Muscle of arm (tissue), 14 donors: ENCODE measurements at places on chromosomes 7 and 10. TPM values are rescaled to one million over a fixed set of nuclear protein-coding genes. Genes with fewer than 3 reads are reported as not detected.

- DNase-seq: no peak
Observed at GRCh38 chr10:3538291-3538655, 246.7 kb downstream of the KLF6 start.

DNA sequence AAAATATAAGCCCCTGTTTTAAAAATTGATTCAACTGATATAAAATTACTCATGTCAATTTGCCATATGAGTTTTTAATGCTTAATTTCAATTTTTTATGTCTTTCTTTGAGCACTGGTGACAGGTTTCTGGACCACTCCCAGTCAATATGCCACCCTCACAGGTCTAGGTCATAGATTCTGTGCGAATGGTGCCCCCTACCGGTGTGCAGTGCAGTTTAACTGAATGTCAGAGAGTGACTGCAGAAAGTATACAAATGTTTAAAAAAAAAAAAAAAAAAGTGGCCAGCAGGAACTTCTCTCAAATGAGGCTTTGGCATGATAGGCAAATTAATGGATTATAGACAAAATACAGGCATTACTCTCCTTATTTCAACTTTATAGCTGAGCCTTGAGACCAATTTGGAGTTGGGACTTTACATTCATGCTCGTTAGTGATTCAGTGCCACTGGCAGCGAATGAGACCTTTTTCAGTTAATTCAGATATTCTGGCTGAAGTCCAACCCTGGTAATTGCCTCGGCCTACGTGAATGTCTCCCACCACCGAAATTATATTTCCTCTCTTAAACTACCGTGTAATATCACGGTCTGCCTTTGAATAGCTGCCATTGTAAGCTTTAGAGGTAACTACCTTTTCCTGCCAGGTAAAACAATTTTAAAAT lies 427.6 kb downstream of the PHTF2 start:
- peak; percentile 7 for DNase-seq

GRCh38 chr7:5500056-5500776 lies 76.6 kb upstream of the TNRC18 start:
- no peak for DNase-seq

GRCh38 chr10:43069579-43069978 lies 7.3 kb upstream of the RET start:
- DNase-seq: no peak

GRCh38 chr10:22329150-22329549 lies 8.3 kb downstream of the BMI1 start:
- DNase-seq: no peak

DNA sequence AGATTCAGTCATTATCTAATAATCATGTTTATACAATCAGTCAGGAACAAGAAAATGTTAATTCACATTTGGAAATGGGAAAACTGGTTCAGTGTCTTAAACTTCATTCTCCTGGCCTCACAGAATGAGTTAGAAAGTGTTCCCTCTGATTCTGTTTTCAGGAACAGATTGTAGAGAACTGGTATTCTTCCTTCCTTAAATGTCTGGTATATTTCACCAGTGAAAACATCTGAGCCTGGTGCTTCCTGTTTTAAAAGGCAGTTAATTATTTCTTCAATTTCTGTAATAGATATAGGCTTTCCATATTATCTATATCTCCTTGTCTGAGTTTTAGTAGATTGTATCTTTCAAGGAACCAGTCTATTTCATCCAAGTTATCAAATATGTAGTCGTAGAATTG lies 97.1 kb upstream of the TMEM168 start:
- no peak for DNase-seq

Gene MSS51
- 15.6 TPM for polyA plus RNA-seq

DNA sequence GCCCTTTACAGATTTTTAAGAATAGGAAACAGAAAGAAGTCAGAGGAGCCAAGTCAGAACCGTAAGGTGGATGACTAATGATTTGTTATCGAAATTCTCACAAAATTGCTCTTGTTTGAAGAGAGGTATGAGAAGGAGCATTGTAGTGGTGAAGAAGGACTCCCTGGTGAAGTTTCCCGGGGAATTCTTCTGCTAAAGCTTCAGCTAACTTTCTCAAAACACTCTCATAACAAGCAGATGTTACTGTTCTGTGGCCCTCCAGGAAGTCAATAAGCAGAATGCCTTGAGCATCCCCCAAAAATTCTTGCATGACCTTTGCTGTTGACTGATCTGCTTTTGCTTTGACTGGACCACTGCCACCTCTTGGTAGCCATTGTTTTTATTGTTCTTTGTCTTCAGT lies 152.9 kb downstream of the HGF start:
- no peak for DNase-seq

GRCh38 chr7:13987395-13987794 lies 2.1 kb downstream of the ETV1 start:
- no peak for DNase-seq

Gene FKBP6
- not detected for polyA plus RNA-seq

- DNase-seq: no peak
Observed at GRCh38 chr7:155405399-155406318, 52.3 kb upstream of the EN2 start.

DNA sequence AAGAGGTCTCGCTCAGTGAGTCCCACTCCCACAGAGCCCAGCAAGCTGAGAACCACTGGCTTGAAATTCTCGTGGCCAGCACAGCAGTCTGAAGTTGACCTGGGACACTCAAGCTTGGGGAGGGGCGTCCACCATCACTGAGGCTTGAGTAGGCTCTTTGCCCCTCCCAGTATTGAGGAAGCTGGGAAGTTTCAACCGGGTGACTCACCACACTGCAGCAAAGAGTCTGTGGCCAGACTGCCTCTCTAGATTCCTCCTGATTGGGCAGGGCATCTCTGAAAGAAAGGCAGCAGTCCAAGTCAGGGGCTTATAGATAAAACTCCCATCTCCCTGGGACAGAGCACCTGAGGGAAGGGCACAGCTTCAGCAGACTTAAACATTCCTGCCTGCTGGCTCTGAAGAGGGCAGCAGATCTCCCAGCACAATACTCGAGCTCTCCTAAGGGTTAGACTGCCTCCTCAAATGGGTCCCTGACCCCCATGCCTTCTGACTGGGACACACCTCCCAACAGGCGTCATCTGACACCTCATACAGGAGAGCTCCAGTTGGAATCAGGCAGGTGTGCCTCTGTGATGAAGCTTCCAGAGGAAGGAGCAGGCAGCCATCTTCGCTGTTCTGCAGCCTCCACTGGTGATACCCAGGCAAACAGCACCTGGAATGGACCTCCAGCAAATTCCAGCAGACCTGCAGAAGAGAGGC lies 970.9 kb upstream of the LRRN3 start:
- no peak for DNase-seq

- DNase-seq: no peak
Observed at GRCh38 chr10:74058071-74058470, 60.2 kb downstream of the VCL start.

GRCh38 chr10:49322371-49323170 lies 23.6 kb downstream of the C10orf71 start:
- no peak for DNase-seq

GRCh38 chr7:95011146-95011928 lies 103.9 kb downstream of the PPP1R9A start:
- no peak for DNase-seq
